ENCODE measurements at places on chromosomes 7 and 10.

GRCh38 chr10:50931948-50932431 lies 46.6 kb upstream of the A1CF start:
- no peak for DNase-seq

- DNase-seq, result no peak
These were observed 192.7 kb downstream of the PTPRN2 start for GRCh38 chr7:158394936-158395335.

DNA sequence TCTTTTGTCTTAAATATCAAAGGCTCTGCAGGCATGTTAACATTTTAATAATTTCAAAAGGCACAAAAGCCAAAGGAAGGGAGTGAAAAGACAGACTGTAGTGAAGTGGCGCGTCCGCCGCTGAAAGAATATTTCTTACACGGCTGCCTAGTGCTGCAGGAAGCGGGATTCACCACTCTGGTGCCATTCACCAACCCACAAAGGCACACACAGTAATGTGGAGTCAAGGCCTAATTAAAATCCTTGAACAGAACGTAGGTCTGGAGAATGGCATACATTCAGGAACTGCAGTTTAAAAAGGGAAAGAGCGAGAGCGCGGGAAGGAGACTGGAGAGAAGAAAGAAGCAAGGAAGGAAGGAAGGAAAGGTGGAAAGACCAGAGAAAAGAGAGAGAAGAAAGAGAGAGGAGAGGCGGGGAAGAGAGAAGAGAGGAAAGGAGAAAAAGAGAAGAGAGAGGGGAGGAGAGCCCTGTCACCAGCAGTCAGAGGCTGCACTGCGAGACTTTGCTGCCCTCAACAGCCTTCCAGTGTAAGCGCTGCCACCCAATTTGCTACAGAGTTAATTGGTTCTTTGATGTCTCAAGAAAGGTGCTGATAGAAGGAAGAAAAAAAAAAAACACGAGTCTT lies 554.0 kb downstream of the MDFIC start:
- no peak for DNase-seq

DNA sequence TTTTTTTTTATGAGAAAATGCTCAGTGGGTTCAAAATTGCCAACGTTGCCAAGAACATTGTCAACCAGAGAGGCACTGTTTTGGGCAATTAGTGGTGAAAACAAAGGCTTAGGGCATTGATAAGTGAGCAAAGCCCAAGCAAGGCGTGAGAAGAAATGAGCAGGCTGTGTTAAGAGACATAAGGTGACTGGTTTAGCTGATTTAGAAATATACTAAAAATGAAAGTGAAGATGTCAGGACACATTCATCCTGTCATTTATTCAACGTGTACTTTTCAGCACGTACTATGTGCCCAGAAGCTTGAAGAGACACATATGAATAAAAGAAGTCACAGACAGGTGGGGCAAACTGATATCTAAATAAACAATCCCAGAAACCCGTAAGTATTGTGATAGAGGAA lies 31.8 kb downstream of the AOAH start:
- DNase-seq, result no peak

GRCh38 chr10:71349406-71349805 lies 30.3 kb downstream of the SLC29A3 start:
- peak; percentile 33 for DNase-seq

DNA sequence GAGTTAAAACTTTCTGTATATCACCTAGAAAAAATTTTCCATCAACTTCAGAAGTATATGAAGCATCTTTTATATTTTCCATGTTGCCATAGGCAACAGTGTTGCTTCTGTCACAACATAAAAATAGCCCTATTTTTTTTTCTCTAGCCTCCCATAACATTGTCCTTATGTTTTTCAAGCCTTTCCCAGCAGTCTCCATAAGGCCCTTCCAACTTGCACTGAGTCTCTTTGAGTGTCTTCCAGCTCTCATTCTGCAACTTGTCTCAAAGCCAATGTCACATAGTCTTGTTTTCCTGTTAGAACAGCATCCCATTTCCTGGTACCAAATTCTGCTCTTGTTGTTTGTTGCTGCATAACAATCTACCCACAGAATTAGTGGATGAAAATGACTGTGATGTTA lies 1055.5 kb upstream of the GHITM start:
- no peak for DNase-seq

DNA sequence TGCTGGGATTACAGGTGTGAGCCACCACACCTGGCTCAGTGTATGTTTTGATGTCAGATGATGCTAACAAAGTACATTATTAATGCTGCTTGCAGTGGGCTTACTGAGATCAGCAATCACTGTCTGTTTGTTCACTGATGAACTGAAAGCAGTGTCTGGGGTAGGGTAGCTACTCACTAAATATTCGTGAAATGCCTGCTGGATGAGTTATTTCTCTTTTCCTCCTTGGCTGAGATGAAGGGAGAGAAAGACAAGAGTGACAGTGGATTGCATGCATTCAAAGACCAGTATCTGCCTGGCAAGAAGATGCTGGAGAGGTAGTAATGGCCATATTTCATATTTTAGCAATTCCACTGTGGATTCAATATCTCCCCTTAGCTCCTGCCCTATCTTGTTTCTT lies 32.3 kb downstream of the FAM107B start:
- no peak for DNase-seq

DNA sequence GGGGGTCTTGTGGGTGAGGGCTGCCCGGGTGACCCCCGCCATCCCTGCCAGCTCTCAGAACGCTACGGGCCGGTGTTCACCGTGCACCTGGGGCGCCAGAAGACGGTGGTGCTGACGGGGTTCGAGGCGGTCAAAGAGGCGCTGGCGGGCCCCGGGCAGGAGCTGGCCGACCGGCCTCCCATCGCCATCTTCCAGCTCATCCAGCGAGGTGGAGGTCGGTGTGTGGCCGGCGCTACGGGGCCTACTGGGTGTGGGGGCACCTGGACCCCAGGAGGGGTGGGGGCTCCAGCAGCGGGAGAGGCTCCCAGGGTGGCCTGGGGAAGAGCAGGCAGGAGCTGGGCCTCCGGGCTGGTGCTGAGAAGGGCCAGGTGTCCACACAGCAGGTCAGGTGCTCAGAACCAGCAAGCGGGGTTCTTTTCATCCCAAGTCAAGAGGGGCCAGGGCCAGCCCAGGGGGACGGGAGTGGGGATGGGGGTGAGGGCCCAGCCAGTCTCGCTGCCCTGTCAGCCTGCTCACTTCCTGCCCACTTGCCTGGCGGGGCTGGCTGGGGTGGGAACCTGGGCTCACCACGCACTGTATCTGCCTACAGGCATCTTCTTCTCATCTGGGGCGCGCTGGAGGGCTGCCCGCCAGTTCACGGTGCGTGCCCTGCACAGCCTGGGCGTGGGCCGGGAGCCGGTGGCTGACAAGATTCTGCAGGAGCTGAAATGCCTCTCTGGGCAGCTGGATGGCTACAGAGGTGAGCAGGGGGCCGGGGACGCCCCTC lies 1.6 kb downstream of the CYP2W1 start:
- no peak for DNase-seq

- DNase-seq, result no peak
These were observed 55.4 kb upstream of the MXI1 start for GRCh38 chr10:110151971-110152370.

DNA sequence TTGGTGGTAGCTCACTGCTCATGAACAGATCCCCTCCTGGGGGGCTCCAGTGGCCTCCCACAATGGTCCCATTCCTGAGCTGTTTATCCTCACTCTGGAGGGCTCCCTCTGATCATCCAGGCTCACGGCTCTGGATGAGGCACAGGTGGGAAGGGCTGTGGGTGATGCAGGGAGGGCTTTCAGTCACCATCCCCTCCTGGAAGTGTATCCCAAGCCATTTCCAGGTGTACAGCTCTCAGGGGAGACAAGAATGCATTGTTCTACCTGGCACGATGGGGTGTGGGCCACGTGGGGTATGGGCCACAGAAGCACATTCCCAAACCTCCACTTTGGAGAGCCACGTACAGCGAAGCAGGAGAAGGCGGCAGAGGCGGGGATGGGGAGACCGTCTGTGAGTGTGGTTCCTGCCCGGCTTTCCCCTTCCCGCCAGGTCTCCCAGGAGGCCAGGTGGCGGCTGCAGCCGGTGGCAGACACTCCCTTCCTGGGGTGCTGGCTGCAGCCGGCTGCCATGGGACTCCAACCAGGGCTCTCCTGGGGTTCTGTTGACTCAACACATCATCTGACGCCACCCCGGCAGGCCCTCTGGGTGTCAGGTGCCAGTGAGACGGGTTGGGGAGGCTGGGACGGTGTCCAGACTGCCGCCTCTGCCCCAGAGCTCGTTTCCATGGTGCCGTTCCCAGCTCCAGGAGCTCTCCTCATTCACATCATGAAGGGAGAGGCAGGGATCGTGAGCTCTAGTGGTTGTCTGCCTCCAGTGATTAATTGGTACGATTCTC lies 169.7 kb upstream of the RHEB start:
- no peak for DNase-seq

- DNase-seq, result no peak
These were observed 173.0 kb upstream of the ADCY1 start for GRCh38 chr7:45401155-45401554.

DNA sequence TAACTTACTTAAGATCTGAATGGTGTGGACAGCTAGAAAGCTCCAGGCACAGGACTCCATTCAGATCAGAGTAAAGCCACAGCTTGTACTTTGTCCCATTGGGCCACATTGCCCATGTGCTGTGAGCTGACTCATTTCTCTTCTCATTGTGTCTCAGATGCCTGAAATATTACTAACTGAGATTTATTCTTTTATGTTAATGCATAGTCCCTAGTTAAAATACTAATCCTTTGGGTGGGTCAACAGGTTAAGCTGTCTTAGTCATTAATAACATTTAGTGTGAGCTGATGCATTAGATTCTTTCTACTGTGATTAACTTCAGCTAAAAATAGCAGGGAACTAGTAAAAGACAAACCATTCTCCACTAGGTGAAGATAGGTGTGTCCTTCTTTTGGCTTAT lies 104.7 kb upstream of the ARMC3 start:
- peak; percentile 93 for DNase-seq

GRCh38 chr10:98316170-98316569 lies 48.2 kb upstream of the LOXL4 start:
- peak; percentile 8 for DNase-seq

DNA sequence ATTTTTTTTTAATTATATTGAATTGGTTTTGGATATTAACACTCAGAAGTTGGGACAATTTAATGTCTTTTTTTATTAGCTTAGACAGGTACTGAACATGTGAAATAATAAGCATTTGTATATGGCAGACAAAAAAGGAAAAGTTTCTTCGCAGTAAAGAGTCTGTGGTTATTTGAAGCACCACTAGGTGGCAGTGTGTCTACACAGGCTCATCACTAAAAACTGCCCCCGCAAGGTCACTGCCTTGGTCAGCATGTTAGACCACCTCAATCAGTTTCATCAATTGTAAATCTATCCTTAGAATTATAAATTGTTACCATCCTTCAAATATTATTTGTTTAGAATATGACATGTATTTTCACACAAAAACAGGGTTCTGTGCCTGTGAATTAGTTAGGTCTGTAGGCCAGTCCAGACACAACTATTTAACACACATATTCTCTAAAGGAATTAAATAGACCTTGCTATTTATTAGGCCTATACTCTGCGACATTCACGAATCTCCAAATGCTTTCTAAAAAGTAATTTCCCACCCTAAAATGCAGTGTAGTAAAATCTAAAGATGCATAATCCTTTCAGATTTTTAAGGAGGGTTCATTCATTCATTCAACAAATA lies 17.0 kb downstream of the PNLIPRP3 start:
- DNase-seq, result peak; percentile 41

- DNase-seq, result no peak
These were observed 26.0 kb downstream of the CABCOCO1 start for GRCh38 chr10:61688551-61689308.

- DNase-seq, result no peak
These were observed 32.4 kb downstream of the CRHR2 start for GRCh38 chr7:30649717-30650420.

- DNase-seq, result no peak
These were observed 74.1 kb upstream of the UNC5B start for GRCh38 chr10:71138166-71138830.

- no peak for DNase-seq
These were observed 5.5 kb downstream of the SGCE start for GRCh38 chr7:94650147-94651051.

GRCh38 chr7:112503361-112503972 lies 22.7 kb downstream of the LSMEM1 start:
- no peak for DNase-seq

DNA sequence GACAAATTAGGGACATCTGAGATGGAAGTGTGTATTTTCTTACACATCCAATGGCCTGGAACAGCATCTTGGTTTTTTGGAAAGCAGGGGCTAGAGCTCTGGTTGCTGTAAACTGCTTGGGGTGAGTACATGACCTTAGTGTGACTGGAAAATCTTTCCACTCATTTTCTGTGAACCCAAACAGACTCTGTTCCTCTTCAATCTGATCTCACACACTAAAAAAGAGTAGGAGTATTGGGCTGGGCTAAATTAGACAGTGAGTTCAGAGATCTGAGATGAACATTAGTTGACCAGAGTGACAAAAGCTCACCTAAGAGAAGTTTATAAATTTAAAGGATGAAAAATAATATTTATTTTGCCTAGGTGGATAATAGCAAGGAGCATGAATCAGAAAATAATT lies 59.2 kb downstream of the OR13A1 start:
- no peak for DNase-seq

- DNase-seq, result no peak
These were observed 169.7 kb downstream of the NRF1 start for GRCh38 chr7:129780974-129781927.

DNA sequence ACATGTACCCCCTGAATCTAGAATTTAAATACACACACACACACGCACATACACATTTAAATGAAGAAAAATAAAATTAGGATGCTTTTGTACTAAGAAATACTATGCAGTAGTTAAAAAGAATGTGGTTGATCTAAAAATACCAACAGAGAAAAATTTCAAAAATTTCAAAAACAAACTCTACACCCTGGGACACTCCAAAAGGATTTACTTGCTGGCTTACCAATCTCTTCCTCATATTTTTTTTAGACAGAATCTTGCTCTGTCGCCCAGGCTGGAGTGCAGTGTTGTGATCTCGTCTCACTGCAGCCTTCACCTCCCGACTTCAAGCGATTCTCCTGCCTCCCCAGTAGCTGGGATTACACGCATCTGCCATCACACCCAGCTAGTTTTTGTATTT lies 80.9 kb downstream of the HIP1 start:
- DNase-seq, result no peak

GRCh38 chr10:121448766-121449421 lies 149.3 kb downstream of the FGFR2 start:
- DNase-seq, result no peak

GRCh38 chr7:42445691-42446090 lies 208.7 kb upstream of the GLI3 start:
- peak; percentile 42 for DNase-seq

DNA sequence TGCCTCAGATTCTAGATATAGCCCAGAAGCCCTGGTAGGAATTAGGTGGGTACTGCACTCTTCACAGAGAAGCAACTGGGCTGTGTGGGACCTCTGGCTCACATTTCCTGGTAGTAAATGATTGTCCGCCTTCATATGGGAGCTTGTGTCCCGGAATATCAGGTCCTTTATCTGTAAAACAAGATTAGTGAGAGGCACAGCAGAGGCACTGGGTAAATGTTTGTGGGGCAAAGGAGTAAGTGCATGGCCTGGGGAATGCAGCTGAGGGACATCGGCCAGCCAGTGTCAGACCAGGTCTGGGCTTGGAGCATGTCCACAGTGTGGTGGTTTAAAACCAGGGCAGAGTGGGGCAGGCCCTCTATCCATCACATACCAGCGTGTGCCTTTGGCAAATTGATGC lies 323.3 kb upstream of the ZMIZ1 start:
- no peak for DNase-seq

GRCh38 chr7:99786726-99787335 lies 2.8 kb upstream of the CYP3A4 start:
- DNase-seq, result no peak

GRCh38 chr7:133355325-133355708 lies 102.4 kb downstream of the EXOC4 start:
- peak; percentile 62 for DNase-seq
